HCEC 1CT (cell line): ENCODE measurements at places on chromosomes 5 and 9.

DNA sequence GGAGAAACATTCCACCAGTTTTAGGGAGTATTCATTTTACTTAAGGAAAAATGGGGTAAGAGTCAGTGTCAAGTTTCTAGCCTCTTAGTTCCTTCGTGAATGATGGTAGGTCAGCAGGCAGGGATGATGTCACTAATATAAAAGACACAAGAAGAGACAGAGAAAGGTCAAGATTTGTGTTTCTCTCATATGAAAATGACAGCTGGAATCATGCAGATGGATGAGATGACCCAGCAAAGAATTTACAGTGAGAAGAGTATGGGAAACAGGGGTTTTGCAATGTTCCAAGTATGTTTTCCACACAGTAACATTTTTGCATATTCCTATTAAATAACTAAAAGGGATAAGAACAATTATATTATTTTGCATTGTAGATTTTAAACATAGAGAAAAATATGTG is 749.6 kb upstream of the DMAC1 start:
- DNase-seq: no peak

GRCh38 chr5:74034733-74035132 is 408.7 kb downstream of the ARHGEF28 start:
- DNase-seq: peak; percentile 75

- DNase-seq: peak; percentile 92
Observed at GRCh38 chr9:26264709-26265601, 586.7 kb upstream of the TUSC1 start.

- DNase-seq: peak; percentile 32
Observed at GRCh38 chr5:156137071-156137869, 189.7 kb upstream of the SGCD start.

DNA sequence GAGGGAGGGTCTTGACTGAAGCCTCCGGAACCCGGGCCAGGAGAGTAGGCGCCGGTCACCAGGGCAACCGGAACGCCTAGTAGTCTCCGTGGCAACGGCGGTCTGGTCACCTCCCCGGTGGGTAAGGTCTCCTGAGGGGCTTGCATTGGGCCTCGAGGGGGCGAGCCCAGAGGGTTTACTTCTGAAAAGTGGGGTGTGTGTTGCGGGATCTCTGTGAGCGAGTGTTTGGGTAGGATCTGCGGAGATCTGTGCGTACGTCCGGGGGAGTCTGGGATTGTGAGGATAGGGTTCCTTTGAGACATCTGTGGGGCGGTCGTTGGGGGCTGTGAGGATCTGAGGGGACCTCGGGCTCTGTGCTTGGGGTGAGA is at the start of gene FAM221B:
FAM221B (minus strand) TSS at position 17 of the 368 bp plus-strand sequence. CDS start 2,571 bp downstream, outside the sequence.
- no peak for DNase-seq

- DNase-seq: no peak
Observed at GRCh38 chr9:1125741-1126140, 75.6 kb downstream of the DMRT2 start.

- no peak for DNase-seq
Observed at GRCh38 chr5:41822036-41822435, 48.2 kb downstream of the OXCT1 start.

DNA sequence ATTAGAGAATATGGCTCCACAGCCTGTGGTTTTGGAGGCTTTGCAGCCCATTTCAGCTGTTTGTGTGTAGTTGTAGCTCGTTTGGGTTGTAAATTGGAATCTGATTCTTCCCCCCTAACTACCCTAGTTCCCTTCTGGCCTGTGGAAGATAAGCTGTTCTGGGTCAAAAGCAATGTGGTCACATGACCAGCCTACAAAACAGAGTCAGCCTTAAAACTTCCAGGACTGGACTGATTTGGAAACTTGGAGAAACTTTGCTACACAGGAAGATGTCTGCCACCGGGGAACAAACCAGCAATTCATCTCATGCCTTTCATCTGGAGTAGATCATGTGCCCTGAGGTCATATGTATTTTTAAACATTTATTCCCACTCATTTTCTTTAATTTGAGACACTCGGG is 83.8 kb downstream of the DAPK1 start:
- no peak for DNase-seq

- DNase-seq: no peak
Observed at GRCh38 chr5:87260604-87261192, 7.0 kb upstream of the RASA1 start.

- no peak for DNase-seq
Observed at GRCh38 chr9:97924386-97924785, 2.1 kb upstream of the TRMO start.

DNA sequence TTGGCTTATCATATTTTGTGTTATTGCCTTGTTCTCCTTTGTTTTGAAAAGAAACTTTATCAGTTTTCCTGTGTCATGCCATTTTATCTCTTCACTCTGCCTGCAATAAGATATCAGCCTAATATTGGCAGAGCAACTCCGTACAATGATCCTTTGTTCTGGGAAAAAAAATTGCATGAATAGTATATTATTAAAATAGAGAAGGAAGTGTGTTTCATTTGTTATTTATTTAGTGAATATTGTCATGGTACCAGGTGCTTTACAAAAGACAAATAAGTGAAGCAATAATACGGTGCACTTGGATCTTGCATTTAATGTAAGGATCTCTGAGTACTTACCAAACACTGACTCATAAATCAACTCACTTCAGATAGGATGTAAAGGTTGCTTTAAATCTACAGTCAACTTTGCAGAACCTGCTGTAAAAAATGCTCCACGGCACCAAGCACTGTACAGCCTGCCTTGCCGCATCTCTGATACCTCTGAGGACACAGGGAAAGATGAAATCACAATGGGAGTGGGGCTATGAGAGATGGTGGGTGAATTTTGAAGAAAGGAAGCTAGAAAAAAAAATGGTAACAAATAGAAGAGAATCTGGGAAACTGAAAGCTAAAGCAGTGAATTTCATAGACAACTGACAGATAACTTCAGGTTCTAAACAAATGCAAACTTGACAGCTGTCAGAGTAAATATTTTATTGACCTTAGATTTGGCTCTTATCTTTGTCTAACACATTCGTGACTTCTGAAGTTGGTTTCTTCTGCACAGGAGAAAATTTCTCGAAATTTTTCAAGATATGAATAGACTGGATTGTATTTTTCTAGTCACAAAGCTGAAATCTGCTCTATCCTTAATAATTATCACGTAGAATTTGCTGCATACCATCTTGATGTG is 232.1 kb downstream of the ENC1 start:
- DNase-seq: no peak

DNA sequence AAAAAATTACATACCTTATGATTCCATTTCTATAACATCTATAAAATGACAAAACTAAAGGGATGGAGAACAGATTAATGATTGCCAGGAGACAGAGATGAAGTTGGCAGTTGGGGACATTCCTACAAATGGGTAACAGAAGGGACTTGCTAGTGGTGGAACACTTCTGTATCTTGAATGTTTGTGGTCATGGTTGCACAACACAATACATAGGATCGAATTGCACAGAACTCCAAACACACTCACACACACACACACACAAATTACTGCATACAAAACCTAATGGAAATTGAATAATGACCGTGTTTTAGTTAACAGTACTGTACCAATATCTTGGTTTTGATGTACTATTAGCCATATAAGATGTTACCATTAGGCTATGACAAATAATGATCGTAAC is 330.7 kb upstream of the POU5F2 start:
- DNase-seq: peak; percentile 5

- DNase-seq: no peak
Observed at GRCh38 chr9:111525056-111525977, at the start of gene ZNF483. Gene ZNF483 (plus strand): TSS chr9:111525179. CDS start chr9:111527396, 2,217 bp downstream.

- DNase-seq: no peak
Observed at GRCh38 chr9:123997665-123998277, 13.8 kb upstream of the LHX2 start.

GRCh38 chr9:135610290-135611141 is 28.8 kb downstream of the GLT6D1 start:
- no peak for DNase-seq

DNA sequence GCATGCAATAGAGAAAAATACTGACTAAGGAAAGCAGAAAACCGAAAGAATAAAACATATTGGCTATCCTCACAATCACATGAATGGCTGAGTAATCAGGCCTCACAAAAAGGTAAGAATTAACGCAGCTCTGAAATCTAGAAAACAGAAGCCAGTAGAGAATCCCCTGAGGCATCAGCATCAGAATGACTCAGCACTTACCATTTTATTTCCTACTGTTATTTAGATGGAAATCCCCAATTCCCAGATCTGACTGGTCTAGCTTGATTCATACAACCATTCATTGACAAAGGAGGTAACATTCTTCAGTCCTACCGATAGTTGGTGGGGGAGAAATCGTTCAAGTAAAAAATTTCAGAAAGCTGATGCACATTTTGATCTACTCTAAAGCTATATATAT is 1408.4 kb upstream of the WWC1 start:
- DNase-seq: no peak

DNA sequence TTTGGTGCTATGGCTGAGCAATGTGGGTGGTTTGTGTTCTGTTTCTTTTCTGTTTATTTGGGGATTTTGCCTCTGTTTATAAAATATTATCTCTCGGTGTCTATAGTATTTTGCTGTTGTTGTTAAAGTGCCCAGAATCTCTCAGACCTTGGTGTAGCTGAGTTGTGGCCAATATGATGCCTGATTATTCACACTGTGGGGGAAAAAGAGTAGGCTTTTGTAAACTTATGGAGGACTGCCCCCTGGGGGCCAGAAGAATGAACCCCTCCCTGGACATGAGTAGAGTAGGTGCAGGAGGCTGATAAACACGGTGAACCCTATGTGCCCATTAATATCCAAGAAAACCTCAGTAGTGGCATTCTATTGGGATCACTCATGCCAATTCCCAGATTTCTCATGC is 49.0 kb upstream of the DPYSL3 start:
- DNase-seq: peak; percentile 79

DNA sequence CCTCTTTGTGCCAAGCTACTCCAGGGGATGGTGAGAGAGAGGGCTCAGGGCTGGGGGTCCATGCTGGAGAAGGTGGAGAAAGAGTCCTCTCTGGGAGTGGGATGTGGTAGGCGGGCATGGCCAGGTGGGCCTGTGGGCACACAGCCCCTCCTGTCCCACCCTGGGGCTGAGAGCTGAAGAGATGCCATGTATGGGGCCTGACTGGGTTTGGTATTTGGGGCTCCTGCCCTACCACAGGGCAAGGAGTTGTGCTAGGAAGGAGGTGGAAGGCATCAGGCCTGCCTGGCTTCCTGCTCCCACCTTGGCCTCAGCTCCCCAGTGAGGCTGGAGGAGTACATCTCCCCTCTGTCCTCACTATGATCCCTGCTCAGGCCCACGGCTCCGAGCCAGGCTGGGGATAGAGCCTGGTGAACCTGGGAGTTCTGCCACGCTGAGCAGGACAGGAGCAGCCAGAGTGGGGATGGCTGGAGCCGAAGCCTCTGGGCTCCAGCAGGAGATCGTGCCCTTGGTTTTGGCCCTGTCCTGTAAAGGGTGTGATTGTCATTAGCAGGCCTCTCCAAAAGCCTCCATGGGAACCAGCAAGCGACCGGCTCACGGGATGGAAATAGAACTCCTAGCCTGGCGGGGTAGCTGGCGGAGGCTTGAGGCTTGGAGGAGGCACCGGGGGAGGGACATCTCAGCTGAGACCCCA is 75.5 kb downstream of the CACNA1B start:
- no peak for DNase-seq

- DNase-seq: peak; percentile 3
Observed at GRCh38 chr5:36790847-36791246, 85.7 kb upstream of the NIPBL start.

GRCh38 chr9:82299870-82300269 is 311.3 kb downstream of the SPATA31D1 start:
- DNase-seq: no peak

DNA sequence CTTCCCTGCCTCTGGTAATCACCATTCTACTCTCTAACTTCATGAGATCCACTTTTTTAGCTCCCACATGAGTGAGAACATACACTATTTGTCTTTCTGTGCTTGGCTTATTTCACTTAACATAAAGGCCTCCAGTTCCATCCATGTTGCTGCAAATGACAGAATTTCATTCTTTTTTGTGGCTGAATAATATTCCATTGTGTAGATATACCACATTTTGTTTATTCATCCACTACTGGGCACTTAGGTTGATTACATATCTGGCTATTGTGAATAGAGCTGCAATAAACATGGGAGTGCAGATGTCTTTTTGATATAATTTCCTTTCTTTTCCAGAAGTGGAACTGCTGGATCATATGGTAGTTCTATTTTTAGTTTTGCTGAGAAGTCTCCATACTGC is 28.7 kb downstream of the SHOC1 start:
- no peak for DNase-seq

- no peak for DNase-seq
Observed at GRCh38 chr5:165035520-165035919, 1530.1 kb downstream of the MAT2B start.

- no peak for DNase-seq
Observed at GRCh38 chr5:53820119-53820801, 259.8 kb downstream of the NDUFS4 start.

DNA sequence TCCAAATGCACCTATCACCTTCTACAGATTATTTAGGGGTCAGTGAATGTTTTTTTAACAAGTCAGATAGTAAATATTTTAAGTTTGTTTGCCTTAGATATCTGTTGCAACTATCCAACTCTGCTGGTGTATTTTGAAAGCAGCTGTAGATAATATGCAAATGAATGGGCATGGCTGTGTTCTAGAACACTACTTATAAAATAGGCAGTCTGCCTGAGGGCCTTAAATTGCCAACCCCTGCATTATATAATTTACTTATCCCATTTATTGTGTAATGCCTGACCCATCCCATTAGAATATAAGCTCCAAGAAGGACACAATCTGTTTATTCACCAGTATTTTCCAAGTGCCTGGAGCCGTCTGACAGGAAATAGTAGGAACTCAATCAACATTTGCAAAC is 149.0 kb downstream of the TTC39B start:
- no peak for DNase-seq

DNA sequence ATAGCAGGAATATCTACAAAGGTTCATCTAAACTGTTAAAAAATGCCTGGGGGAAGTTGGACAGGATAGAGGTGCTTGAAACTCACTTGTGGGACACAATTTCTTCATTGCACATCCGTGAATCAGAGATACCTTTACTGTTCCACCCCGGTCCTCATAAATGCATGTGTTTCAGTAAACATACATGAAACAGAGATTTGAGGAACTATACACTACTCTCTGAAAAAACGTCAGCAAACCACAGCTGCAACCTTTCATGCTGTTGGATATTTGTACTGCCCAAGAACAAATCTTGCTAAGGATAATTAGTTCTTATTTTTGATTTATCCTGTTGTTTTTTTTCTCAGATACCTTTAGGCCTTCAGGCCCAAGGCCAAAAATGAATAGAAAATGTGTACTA is 337.3 kb downstream of the KDM4C start:
- DNase-seq: no peak

DNA sequence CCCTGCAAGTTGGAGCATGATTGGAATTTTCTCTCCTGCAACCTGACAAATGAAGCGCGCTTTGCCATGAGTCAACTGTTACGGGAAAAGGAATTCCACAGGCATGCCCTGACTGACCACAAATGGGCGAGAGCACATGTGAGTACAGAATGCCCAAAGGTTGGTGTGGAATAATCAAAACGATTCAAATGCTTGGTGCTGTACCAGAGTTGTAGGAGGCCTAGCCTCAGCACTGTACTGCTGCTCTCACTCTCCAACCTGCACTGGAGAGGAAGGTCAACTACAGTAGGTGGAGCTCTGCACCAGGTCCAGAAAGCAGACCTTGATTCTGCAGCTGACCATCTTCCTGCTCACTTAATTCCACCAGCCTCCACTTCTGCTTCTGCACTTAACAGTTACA is 406.9 kb upstream of the ACTBL2 start:
- DNase-seq: peak; percentile 69

GRCh38 chr9:7105095-7105494 is 347.3 kb downstream of the KDM4C start:
- no peak for DNase-seq
